Stimulated activated CD8-positive, alpha-beta memory T cell treated with anti-CD3 and anti-CD28 coated beads, Interleukin-4, amount 100 ng/mL, for 4 hours (primary cell): ENCODE measurements at places on chromosomes 1 and 21.

- no peak for DNase-seq
Measured at GRCh38 chr1:232422898-232423297, 207.0 kb downstream of the SIPA1L2 start.

GRCh38 chr21:42456457-42456856 is 39.6 kb downstream of the RSPH1 start:
- no peak for DNase-seq

GRCh38 chr1:235460770-235461169 is 43.5 kb downstream of the B3GALNT2 start:
- no peak for DNase-seq

DNA sequence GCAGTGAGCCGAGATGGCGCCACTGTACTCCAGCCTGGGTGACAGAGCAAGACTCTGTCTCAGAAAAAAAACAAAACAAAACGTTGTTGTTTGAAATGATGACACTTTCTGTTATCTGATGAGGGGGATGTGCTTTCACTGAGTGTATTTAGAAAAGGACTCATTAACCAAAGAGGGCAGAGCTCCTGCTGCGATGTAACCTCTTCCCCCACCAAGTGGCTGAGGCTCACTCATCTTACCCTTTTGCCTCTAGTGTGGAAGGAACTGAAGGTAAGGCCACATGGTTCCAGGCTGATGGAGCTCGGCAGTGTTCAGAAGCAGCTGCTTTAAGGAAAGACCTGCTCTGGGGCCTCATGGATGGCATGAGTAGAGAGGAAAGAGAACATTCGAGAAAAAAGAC is 105.7 kb upstream of the RUNX1 start:
- no peak for DNase-seq

GRCh38 chr1:151815716-151816327 is 10.6 kb upstream of the LINGO4 start:
- DNase-seq, result no peak

- no peak for DNase-seq
Measured at GRCh38 chr1:41783189-41783639, 135.5 kb downstream of the HIVEP3 start.

DNA sequence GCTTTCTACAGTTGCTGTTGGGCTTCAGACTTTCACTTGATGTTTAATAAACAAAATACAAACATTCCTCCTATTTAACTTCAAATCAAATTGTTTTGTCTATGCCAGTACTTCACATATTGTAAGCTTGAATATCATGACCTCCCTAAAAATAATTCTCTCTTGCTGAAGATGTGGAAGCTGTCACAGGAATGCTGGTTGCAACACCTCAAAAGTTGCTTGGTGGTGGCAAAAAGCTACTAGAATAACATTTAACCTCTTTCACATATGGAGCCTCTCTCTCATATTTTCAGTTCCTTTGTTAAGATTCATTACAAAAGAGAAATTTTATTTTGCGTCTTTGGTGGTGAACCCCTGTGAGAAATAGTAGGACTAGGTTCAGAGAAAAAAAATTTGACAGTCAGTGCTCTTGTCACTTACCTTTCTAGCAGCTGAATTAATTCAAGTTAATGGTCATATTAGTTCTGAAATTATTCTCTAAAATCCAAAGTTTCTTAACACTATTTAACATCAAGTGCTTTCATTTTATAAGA is 25.5 kb upstream of the F13B start:
- DNase-seq, result no peak

DNA sequence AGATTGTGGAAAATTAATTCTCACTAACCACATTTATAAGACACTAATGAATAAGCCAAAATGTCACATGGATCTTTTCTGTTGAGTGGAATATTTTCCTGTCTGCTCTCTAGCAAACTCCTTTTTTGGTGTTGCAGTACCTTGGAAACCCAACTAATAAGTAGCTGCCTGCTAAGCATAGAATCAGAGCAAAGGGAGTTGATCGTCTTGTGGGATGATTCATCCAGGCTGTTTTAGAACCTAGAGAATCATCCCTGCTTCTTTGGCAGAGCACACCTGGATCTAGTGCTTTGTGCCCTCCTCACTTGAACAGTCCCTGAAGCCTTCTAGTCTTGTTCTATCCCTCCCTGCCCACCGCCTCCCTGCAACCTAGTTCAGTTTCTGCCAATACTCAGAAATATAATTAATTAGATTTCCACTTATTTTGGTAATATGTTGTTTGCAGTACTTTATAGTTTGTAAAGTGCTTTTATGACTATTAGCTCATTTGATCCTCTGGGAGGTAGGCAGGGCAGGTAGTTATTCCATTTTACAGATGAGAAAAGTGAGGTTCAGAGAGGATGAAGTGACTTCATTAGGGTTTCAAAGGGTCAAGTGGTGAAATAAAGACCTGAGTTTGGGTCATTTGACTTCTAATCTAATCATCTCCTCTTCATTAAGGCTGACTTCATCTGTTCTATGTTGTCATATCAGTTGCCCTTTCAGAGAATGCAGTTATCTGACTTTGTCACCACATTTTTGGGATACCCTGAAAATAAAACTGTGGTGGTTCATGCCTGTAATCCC is 2.5 kb downstream of the AGO4 start:
- no peak for DNase-seq

GRCh38 chr21:30340714-30341573 is 3.5 kb upstream of the KRTAP27-1 start:
- no peak for DNase-seq

DNA sequence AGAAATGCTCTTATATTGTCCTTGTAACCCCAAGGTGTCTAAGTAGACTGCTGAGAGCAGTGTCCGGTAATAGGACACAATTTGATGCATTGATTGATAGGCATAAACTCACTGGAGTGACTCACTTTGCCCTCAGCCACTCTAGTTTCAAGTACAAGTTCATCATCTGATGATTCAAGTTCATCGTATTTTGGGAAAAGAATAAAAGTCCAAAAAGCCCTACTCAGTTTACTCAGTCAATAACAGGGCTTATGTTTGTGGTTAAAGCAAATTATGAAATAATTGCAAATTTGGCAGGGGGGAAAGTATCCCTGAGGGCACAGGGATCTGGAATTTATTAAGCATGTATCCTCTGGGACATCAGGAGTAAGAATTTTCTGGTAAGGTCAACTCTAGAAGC is 7.6 kb upstream of the ATF3 start:
- no peak for DNase-seq
